KBM-7 (cell line): ENCODE measurements at places on chromosomes 3 and 15.

DNA sequence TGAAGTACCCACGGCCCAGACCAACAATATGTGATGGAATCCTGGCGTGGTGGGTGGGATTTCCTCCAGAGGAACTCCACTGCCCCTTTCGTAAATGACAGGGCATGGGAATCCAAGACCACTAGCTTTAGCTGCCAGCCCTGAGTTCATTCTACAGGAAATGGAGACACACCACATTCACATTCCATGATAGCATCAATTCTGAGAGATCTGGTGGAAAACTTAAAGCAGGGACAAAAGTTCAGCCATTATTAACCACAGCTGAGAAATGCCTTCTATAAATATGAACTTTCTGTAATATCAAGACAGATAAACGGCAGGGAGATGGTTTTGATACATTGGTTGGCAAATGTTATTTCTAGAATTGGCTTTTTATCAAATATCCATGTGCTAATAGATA, 98.2 kb downstream of the FBN1 start:
- DNase-seq = no peak

GRCh38 chr15:69628256-69629093, 175.9 kb downstream of the RPLP1 start:
- DNase-seq = no peak

DNA sequence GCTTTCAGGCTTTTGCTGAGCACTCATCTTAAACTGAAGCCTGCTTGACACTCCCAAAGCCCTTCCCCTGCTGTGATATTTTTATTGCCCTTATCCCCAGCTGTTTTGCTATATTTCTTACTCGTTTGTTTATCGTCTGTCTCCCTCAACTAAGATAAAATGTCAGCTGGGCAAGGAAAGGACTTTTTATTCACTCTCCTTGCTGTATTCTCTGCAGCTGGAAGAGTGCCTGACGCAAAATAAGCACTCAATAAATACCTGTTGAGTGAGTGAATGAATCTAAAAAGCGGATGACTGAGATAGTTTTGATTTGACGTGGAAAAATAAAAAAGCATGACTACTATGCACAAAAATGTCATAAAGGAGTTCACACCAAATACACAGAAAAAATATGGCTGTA, 84.8 kb upstream of the POMGNT2 start:
- DNase-seq = no peak

DNA sequence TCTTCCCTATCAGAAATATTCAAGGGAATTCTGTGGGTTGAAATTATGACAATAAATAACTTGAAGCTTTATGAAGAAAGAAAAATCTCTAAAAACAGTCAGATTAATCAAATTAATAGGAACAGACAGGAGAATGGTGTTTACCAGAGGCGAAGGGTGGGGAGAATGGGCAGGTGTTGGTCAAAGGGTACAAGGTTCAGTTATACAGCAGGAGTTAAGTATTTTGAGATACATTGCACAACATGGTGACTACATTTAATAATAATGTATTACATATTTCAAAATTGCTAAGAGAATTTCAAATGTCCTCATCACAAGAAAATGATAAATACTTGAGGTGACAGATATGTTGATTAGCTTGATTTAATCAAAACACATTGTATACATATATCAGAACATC, 18.6 kb downstream of the SPCS1 start:
- no peak for DNase-seq

- no peak for DNase-seq
These were observed 1.6 kb downstream of the NXPE3 start for GRCh38 chr3:101780661-101781060.

- DNase-seq = peak; percentile 66
These were observed 63.1 kb downstream of the DAPK2 start for GRCh38 chr15:63983061-63983711.
